HCT116 (cell line): ENCODE measurements at places on chromosomes 5 and 9. TPM values are rescaled to one million over a fixed set of nuclear protein-coding genes. Genes with fewer than 3 reads are reported as not detected.

The FRMD3 gene
- total RNA-seq, result 0.89 TPM

The SLC6A7 gene
- not detected for total RNA-seq

The NUTM2F gene
- not detected for total RNA-seq

The TSLP gene
- total RNA-seq, result 0.34 TPM
